Lower lobe of right lung (tissue), 2 donors: ENCODE measurements at places on chromosomes 7 and 10. TPM values are rescaled to one million over a fixed set of nuclear protein-coding genes. Genes with fewer than 3 reads are reported as not detected.
A peak's percentile ranks its signal among the peaks of the same experiment; 100 is the strongest.

- no peaks in the 10 kb centered on the region for H3K27me3 ChIP-seq
- H3K36me3 ChIP-seq = no peaks in the 10 kb centered on the region
- peaks cover 10% of the 10 kb centered on the region for H3K4me1 ChIP-seq
- H3K27ac ChIP-seq = peak overlapping the region; percentile 46
- H3K4me3 ChIP-seq = no peak overlapping the region
These were observed 57.1 kb downstream of the BPGM start for GRCh38 chr7:134703782-134704181.

- H3K36me3 ChIP-seq = no peaks in the 10 kb centered on the region
- no peaks in the 10 kb centered on the region for H3K27me3 ChIP-seq
- H3K27ac ChIP-seq = no peak overlapping the region
- no peak overlapping the region for H3K4me3 ChIP-seq
These were observed 229.6 kb downstream of the NSUN6 start for GRCh38 chr10:18421726-18422293.

DNA sequence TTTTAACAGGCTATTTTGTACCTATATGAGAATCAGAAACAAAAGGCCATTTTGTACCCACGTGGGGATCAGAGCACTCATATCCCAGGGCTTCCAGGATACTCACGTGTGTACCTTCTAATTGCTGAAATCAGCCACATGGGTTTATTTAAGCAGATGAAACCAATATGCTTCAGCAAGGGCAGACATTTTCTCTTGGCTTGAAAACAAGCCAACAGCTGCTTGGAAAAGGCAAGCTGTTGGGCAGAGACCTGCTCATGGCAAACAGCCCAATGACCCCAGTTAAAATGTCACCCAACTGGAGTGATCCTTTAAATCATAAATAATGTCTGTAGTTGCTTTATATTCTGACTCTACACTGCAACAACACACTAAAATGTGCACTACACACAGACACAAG lies 26.5 kb upstream of the TOMM7 start:
- no peaks in the 10 kb centered on the region for H3K4me1 ChIP-seq
- H3K27me3 ChIP-seq = no peaks in the 10 kb centered on the region
- H3K4me3 ChIP-seq = no peak overlapping the region
- no peak for DNase-seq

TMEM270 gene
- total RNA-seq = not detected

PKD2L1 gene
- total RNA-seq = 3.4 TPM
